ENCODE measurements at places on chromosomes 3 and 15. TPM values are rescaled to one million over a fixed set of nuclear protein-coding genes. Genes with fewer than 3 reads are reported as not detected.

Gene PIK3CB
- 13.2 TPM for total RNA-seq

Gene ADGRG7
- not detected for total RNA-seq

Gene AMIGO3
- not detected for total RNA-seq

Gene ANKRD34C
- total RNA-seq = not detected

Gene SMAD6
- total RNA-seq = 24.0 TPM

Gene SNRK
- total RNA-seq = 28.0 TPM

Gene PLSCR5
- total RNA-seq = not detected

Gene SETD5
- total RNA-seq = 42.8 TPM

Gene LIPH
- total RNA-seq = 2.3 TPM

Gene MYL3
- total RNA-seq = not detected

Gene CCR4
- 0.85 TPM for total RNA-seq

Gene IQCF5
- total RNA-seq = not detected

Gene AGBL1
- total RNA-seq = not detected

Gene CCRL2
- 0.19 TPM for total RNA-seq

Gene CHL1
- not detected for total RNA-seq

Gene KCNAB1
- 4.8 TPM for total RNA-seq

Gene USP3
- total RNA-seq = 36.4 TPM

Gene GASK1A
- 1.9 TPM for total RNA-seq

Gene CYP11A1
- total RNA-seq = 0.38 TPM

Gene BNC1
- total RNA-seq = 5.8 TPM

Gene TNNC1
- total RNA-seq = 2.5 TPM

Gene GPR176
- total RNA-seq = 250 TPM

Gene XXYLT1
- total RNA-seq = 29.0 TPM

Gene KNG1
- not detected for total RNA-seq

Gene INKA1
- 4.6 TPM for total RNA-seq

Gene SCG3
- total RNA-seq = not detected

Gene ASB14
- total RNA-seq = not detected

Gene FOXP1
- total RNA-seq = 92.2 TPM

Gene CLRN1
- not detected for total RNA-seq

Gene A4GNT
- total RNA-seq = not detected

Gene SRGAP3
- total RNA-seq = 9.3 TPM

Gene WDR72
- total RNA-seq = under 0.01 TPM
